Activated CD4-positive, alpha-beta T cell treated with anti-CD3 and anti-CD28 coated beads for 4 hours (primary cell): ENCODE measurements at places on chromosomes 3 and 15.

DNA sequence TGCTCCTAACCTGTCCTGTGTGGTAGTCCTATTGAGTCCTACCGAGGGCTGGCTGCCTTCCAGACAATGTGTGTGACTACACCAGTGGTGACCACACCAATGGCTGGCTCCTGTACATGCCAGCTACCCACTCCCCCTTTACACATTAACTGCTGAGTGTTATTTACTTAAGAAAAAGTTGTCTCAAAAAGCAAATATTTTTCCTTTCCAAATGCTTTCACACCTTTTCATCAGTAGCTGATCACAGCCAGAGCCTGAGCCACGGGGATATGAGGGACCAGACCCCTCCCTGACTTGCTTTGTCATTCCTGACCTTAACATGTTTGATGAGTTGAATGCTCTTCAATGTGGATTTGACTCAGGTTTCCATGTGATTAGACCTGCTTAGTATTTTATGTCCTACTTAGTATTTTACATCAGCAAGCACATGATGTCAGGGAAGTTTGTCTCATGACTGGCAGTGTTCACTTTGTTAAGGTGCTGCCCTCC, 29.6 kb upstream of the GREM1 start:
- no peak for DNase-seq

- DNase-seq = no peak
Measured at GRCh38 chr3:16841041-16841753, 43.6 kb upstream of the PLCL2 start.

DNA sequence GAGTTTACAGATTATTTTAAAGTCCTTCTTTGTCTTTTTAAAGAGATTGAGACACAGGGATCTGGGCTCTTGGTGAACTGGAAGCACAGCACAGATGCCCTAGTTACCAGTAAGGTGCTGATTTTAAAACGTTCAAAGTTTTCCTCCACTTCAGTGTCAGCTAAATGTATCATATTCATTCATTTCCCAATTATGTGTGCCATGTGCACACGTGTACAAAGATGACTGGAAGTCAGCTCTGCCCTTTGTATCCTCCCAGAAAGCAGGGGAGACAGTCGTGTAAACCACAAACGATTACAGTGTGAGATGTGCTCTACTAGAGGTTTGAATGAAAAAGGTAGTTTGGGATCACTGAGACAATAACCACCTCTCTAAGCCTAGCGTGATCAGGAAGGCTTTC, 730 bp downstream of the ZKSCAN7 start:
- DNase-seq = no peak

GRCh38 chr3:119636249-119636648, 24.1 kb downstream of the POPDC2 start:
- no peak for DNase-seq

GRCh38 chr15:90851940-90852339, 16.4 kb upstream of the FURIN start:
- DNase-seq = no peak

- no peak for DNase-seq
Measured at GRCh38 chr3:136621628-136622027, 130.6 kb downstream of the STAG1 start.

DNA sequence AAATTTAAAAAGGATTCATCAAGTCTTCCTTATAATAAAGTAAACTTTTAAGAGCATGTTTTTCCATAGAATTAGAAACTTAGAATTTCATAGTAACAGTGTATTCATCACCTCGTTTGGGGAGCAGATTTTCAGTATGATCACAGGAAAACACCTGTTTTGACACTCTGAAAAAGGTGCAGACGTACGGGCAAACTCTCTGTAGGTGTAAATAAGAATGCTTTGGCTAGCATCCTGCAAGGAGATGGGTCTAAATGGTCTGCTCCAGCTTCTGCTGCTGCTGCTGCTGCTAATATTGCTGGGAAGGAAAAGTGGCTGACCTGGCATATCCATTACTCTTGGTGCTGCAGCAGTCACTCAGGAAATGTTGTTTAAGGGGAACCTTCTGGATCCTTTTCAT, 66.0 kb downstream of the MBNL1 start:
- no peak for DNase-seq

DNA sequence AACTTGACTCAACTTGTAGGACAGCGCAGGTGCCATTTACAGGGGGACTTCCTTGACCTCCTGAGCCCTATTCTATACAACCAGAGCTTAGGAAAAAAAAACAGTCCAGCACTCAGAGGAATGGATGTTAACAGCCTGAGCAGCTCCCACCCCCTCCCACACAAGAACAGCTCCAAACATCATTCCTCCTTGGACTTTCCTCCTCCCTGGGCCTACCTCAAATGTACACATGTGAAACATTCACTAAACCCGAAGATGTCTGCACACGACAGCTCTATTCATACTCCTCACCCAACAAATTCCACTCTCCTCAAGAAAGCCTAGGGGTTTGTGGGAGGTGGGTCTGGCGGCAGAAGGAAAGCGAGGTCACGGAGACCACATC, 503 bp upstream of the ATRIP start:
- no peak for DNase-seq

DNA sequence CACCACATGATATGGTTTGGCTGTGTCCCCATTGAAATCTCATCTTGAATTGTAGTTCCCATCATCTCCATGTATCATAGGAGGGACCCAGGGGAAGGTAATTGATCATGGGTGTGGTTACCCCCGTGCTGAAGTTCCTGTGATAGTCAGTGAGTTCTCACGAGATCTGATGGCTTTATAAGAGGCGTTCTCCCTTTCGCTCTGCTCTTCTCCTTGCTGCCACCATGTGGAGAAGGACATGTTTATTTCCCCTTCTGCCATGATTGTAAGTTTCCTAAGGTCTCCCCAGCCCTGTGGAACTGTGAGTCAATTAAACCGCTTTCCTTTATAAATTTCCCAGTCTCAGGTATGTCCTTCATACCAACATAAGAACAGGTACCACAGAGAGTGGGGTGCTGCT, 21.9 kb downstream of the OSTN start:
- DNase-seq = no peak

- DNase-seq = no peak
Measured at GRCh38 chr15:89098281-89098680, 10.0 kb downstream of the ABHD2 start.

- DNase-seq = no peak
Measured at GRCh38 chr3:78003090-78003489, 963.2 kb downstream of the ROBO2 start.

DNA sequence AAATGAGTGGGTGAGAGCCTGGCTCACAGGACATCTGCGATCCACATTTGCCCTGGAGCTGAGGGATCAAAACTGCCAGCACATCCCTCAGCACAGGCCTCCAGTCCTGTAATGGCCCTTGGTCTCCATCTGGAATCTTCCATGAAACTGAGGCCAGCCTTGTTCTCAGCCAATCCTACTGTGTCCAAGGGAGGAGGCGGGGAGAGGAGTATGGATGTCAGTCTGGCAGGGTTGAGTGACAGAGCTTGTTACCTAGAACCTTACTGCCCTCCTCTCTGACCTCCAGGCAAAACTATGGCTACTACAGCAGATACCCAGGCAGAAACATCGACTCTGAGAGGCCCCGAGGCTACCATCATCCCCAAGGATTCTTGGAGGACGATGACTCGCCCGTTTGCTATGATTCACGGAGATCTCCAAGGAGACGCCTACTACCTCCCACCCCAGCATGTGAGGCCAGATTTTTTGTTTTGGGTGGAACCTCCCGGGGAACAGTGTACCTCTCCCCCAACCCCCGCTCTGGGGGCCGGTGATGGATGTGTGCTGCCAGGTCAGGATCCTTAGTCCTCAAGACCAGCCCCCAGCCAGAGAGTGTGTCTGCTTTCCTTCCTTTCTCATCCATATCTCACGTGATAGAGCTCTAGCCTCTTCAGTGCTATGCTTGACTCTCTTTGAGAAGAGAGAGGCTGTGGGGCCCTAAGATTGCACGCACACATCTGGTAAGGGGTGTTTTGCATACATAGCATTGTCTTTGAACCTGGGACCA, 41.3 kb downstream of the CHDH start:
- no peak for DNase-seq
